H54 (cell line): ENCODE measurements at places on chromosomes 3 and 15.

DNA sequence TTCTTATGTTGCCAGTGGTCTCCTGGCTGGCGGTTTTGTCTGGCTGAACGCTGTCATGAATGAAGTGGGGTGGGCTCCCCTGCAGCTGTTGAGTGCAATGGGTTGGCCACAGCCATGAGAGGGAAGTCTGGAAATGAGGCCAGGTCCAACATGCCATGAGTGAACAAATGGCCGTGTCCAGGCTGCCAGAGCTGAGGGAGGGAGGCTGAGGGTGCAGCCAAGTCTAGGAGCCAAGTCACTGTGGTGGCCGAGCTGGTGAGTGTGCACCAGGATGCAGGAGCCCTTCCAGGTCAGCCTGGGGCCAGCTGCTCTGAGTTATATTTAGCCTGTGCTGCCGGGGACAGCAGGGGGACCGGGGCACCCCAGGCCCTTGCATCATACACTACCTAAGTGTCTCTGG, 24.7 kb upstream of the PRR23E start:
- no peak for DNase-seq

DNA sequence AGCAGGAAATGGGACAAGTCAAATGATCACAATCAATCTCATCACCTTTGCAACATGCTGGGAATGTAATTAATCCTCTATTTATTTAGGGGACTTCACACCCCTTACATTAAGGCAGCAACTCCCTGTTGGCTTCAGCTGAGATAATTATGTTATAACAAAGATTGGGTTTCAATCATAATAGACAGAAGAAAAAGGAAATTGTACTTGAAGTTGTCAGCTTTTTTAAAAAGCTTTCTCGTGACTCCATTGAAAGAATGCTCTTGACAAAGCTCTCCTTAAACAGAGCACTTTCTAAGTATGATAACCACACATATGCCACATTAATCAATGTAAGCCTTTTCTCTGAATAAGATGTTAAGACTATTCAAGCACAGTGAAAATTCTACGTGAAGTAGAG, 65.7 kb downstream of the SHQ1 start:
- no peak for DNase-seq

DNA sequence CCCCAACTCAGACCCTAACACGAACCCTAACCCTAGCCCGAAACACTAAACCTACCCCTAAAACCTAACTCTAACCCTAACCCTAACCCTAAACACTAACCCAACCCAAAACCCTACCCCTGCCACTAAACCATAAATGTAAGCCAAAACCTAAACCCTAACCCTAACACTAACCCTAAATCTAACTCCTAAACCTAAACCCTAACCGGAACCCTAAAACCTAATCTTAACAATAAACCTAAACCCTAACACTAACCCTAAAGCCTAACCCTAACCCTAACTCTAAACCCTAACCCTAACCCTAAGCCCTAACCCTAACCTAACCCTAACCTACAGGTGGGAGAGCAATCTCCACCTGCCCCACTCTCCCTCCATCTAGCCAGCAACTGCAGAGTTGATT, 152.3 kb downstream of the OR4M2 start:
- DNase-seq: no peak

GRCh38 chr15:28861031-28861534, 12.6 kb upstream of the GOLGA6L7 start:
- no peak for DNase-seq

GRCh38 chr3:119990888-119991287, 103.4 kb downstream of the GSK3B start:
- no peak for DNase-seq

- no peak for DNase-seq
Measured at GRCh38 chr3:12655701-12656100, 8.2 kb downstream of the RAF1 start.

GRCh38 chr15:81024936-81025335, 24.2 kb downstream of the TLNRD1 start:
- DNase-seq: no peak

DNA sequence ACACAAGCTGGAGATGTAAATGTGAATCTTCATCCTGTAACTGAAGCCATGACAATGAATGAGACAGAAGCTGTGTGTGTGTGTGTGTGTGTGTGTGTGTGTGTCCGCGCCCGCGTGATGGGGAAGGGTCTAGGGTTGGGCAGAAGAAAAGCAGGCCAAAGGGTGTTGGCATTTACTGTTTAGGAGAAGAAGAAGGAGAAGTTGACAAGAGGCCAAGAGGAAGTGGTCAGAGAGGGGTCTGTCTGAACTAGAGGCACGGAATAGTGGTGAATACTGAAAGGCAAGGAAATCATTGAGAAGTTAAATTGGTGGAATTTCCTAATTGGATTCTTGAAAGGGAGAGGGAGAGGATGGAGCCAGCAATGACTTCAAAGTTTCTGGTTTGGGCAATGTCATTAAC, 5.6 kb upstream of the NCEH1 start:
- DNase-seq: no peak

GRCh38 chr3:29484633-29485032, 203.8 kb downstream of the RBMS3 start:
- no peak for DNase-seq

DNA sequence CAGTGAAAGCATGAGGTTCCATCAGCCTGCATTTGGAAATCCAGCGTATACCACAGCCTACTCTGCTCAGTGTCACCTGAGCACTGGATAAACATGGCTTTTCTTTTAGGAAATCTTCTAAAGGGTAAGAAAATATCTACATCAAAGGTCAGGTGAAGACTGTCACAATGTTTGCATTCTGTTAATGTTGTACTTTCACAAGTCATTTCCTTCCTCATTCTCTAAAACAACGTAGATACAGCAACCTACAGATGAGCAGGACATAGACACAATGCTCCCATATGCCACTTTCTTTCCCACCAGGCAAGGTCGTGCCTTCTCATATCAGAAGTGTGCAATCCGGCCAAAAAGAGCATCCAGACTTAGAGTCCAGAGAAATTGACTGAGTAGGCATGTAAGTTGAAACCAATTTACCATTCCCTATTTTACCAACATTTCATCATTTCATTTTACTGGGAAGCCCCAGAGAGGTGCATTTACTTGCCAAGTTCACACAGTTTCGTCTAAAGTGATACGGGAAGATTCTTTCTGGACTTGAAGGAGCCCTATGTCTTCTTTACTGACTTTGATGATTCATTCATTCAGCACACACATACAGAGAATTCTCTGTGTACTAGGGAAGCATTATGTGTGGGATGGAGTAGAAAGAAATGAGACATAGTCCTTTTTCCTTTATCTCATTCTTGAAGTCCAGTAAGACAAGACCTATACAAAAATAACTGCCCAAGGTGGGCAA, 30.6 kb upstream of the LPP start:
- DNase-seq: no peak

DNA sequence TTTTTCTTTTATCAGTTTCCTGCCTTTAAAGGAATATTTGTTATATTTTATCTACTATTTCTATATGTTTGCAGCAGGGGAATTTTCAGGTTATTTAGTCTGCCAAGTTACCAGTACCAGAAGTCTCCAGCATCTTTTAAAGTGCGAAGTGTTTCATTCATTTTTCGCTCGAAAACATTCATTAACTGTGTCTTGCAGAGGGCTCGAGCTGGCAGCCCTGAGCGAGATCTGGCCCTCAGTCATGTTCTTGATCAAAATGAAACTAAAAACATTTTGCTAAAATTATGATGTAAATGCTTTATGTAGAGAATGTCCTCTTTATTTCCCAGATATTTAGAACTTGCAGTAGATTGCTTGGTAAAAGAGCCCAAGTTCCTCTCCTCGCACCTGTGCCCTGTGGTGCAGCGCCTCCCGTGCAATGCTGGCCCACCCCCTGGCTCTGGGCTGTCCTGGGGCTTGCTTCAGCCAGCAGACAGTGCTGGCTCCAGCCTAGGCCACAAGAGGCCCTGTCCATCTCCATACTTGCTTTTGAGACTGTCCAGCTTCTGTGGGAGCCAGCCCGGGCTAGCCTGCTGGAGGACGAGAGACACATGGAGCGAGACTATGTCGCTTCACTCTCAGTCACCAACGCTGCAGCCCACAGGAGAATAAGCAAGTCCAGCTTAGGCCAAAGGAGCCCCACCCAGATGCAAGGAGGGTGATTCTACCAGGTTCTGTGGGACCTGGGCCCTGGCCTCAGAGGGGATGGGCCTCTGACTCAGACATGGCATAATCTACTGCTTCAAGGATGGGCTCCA, 71.9 kb upstream of the PRR23E start:
- DNase-seq: no peak

DNA sequence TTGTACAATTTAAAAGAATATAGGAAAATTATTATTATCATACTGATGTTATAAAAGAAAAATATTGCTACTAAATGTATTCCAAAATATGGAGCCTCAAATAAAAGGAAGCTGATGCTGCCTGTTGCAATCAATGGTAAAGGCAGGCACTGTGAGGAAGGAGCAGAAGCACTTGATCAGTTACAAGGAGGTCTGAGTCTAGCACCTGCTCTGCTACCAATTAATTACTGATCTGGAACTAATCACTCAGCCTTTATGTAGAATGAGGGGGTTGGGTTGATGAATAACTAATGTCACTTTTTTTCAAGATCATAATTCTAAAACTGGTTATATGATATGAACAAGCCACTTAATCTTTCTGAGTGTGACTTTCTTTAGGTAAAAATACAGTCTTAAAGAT, 5.5 kb downstream of the ADGRG7 start:
- no peak for DNase-seq

DNA sequence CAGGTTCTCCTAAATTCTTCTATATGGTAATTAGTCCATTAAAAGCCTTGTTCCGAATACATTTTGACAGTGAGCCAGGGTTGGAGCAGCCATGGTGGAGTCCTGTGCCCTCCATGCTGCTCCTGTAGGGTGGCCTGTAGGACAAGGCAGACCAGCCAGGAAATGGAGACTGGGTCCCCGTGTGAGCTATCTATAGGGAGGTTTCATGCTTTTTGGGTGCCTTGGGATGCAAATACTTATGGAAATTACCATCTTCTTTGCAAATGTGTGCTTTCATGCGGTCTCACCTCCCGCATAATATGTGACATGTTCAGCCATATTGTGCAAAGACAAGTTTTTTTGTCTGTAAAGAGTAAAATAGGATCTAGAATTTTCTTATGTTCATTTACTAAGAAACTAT, 58.0 kb upstream of the FURIN start:
- no peak for DNase-seq

GRCh38 chr15:78079298-78080087, 2.0 kb upstream of the TBC1D2B start:
- no peak for DNase-seq

- no peak for DNase-seq
Measured at GRCh38 chr15:60087561-60087960, 83.5 kb downstream of the FOXB1 start.

- peak; percentile 25 for DNase-seq
Measured at GRCh38 chr3:52534281-52535183, 875 bp upstream of the NT5DC2 start.

DNA sequence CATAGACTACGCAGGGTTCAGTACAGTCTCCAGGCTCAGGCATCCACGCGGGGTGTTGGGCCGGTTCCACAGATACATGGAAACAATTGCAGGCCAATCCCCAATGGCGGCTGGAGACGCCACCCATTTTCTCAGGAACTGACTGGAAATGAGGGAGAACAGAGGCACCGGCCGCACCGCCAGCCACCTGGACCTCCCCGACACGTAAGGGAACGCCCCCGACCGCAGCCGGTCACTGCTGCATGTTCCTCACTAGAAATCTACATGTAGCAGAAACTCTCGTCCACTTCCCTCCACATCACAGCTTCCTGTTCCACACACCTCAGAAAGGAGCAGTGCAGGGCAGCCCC, 29.2 kb downstream of the CYFIP1 start:
- no peak for DNase-seq

GRCh38 chr3:158074591-158074990, 31.6 kb downstream of the SHOX2 start:
- no peak for DNase-seq

DNA sequence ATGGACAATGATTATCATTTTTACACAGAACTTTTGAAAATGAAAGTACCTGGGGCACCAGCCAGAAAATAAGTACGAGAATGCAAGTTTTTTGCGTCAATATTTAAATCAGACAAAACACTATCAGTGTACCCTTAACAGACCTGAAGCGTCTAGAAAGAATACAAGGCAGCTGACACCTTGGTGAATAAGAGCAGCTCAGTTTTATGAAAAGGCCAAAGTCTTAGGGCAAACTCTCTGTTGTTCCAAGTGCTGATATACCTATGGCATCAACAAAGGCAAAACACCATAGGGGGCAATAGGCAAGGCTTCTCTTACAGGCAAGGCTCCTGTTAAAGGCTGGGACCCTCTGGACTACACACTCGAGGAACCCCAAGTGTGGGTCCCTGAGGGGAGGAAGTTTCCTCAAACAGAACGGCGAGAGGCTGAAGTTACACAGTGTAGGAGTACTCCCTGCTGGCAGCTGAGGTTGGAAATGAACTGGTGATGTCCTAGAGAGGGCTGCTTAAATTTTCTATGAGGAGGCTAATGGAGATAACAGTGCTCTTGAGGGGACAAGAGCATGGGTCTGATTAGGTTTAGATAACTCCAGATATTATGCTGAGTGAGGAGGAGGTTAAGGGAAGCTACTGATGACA, 291.0 kb downstream of the TIGIT start:
- DNase-seq: no peak

DNA sequence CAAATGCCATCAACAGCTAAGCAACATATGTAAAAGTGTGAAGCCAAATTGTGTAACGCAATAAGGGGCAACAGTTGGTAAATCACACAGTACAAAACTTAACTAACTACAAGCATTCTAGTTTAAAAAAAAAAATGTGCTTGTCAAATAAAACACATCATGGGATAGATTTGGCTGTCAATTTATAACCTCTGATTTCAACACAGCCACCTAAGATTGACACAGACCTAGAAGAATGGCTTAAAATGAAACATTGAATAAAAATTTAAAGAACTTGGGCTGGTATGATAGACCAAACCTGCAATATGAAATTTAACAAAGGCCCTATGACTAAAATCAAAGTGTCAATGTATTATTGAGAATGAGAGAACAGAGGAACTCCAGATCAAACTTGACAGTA, 148.4 kb downstream of the NR1I2 start:
- no peak for DNase-seq

DNA sequence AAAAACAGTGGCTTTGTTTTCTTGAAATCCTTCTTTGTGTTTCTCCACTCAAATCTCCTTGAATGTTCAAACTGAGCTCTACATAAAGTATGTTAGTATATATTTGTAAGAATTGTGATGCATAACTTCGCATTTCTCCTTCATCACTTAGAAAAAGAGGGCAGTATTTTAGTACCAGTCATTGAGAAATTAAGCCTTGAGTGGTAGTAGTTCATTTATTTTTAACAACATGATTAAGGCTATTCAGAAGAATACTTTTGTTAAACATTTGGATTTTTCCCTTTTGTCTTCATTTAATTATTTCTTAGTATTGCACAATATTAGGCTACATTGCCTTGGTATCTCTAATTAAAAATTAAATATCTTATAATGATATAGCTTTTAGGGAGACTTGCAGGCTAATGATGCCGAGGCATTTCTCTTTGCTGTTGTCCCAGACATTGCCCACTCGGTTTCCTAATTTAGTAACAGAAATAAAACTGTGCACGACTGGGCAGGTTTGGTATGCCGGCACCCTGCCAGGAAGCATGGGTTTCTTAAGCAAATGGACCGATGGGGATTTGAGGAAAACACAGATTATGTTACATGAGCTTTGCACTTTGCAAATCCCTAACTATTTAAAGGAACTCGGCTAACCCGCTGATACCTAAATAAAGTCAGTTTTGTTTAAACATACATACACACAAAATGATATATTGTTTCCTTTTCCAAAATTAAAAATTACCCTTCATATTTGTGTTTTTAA, 54.7 kb downstream of the LRRC28 start:
- DNase-seq: no peak

- DNase-seq: no peak
Measured at GRCh38 chr15:62491642-62492041, 326.6 kb upstream of the C2CD4B start.
